Neural crest cell (in vitro differentiated cells): ENCODE measurements at places on chromosomes 7 and 10. TPM values are rescaled to one million over a fixed set of nuclear protein-coding genes. Genes with fewer than 3 reads are reported as not detected.

RARRES2 gene
- 24.4 and 26.3 TPM in 2 replicates for total RNA-seq

DNA sequence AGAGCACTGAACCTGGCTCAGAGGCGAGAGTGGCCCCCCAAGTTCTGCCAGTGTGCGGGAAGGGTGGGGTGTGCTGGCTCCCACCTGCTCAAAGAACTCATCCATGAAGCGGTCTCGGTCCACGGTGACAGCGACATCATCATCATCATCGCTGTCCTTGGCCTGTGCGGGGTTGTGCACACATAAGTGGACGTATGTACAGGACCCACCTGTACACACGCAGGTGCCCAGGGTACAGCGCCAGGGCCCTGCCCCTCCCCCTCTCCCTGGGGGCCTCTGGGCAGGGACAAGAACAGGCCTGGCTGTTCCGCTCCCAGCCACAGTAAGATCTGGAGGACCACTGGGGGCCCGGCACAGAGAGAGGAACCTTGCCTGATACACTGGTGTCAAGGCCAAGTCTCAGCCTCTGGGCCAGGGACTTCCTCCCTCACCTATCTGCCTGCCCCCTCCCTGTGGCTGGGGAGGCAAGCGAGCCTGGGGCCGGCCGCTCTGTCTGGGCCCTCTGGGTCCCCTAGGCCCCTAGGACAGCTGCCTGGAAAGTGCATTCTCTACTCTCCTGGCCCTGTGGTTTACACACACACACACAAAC lies 10.4 kb downstream of the STX1A start:
- no peak for DNase-seq

- no peak for DNase-seq
Observed at GRCh38 chr7:139038691-139039090, 2.8 kb upstream of the ZC3HAV1L start.

ADAM8 gene
- total RNA-seq: 3.6 and 4.5 TPM in 2 replicates

GRCh38 chr7:47100817-47101435 lies 481.0 kb downstream of the TNS3 start:
- peak; percentile 47 for DNase-seq

GRCh38 chr10:123355748-123356481 lies 201.7 kb downstream of the BUB3 start:
- DNase-seq: no peak

CRHR2 gene
- total RNA-seq: 0.18 TPM in 1 of 2 replicates, not detected in the other

DDC gene
- total RNA-seq: 0.57 and 1.0 TPM in 2 replicates

GSTO1 gene
- 85.9 and 86.8 TPM in 2 replicates for total RNA-seq

RBP3 gene
- total RNA-seq: not detected in 2 replicates

DNA sequence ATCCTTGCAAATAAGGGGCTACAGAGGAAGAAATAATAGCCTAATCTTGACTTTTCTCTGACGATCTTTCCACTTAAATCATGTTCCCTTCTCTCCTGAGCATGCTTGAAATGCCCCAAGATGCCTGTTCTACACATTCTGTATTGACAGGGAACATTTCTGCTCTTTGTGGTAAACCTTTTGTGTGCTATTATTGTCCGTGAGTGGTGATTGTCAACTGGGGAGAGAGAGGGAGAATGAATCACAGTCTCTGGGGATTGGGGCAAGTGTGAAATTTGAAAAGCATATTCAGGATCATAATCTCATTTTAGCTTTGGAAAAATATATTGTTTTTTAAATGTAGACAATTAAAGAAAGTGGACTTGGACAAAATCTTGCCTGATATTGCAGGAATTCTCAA lies 20.6 kb downstream of the UBTD1 start:
- DNase-seq: no peak

DNA sequence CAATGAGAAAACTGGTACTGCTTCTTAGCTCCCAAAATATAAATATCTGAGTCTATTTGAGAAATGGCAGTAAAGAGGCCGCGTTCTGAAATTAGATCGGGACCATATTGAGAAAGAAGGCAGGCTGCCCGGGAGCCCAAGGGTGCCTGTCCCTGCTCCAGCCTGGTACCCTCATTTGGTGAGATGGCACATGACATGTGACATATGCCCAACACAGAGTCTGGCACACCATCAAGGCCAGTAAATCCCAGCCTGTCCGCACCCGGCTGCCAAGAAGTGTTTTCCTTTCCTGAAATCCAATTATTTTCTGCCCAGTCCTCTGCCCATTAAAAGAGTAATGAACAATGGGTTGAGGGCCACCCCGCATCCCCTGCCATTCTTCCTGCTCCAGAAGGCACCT lies 66.4 kb downstream of the CDH23 start:
- no peak for DNase-seq

GRCh38 chr7:23117841-23118240 lies 12.3 kb downstream of the KLHL7 start:
- no peak for DNase-seq

UPK3BL2 gene
- 6.7 and 8.6 TPM in 2 replicates for total RNA-seq

DNA sequence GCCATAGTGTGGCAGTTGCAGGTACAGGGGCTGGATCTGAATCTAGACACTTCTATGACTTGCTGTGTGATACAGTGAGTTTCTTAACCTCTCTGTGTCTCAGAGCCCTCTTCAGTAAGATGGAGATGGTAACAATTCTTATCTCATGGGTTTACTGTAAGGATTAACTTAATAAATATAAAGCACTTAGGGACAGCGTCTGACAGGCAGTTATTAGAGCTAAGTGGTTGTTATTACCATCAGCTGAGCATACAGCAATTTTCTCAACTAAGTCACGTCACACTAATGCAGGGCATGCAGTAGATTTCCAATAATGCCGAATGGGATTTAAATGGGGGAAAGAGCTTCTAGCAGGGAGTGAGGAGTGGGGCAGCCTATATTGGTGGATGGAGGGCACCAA lies 162.6 kb downstream of the SH2D4B start:
- DNase-seq: no peak

VPS37D gene
- total RNA-seq: 10.0 and 10.1 TPM in 2 replicates

DNA sequence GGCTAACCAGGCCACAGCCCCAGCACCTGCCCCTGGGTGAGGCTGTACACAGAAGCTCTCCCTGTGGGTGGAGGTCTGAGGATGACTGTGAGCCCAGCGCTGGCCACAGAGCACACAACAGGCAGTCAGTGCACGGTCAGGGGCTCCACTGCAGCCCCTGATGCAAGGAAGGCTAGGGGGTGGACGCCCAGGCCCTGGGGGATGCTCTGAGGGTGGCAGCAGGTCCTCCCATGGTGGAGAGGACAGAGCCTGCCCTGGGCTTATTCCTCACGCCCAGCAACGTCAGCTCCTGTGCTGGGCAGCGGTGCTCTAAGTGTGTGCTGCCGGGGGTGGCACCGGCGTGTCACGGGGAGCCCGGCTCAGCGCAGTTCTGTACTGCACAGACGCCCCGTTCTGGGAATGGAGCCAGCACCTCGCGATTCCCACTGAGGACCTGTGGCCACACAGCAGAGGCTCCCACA lies 223.2 kb downstream of the MAD1L1 start:
- no peak for DNase-seq

GRCh38 chr10:5945561-5946418 lies 31.6 kb downstream of the IL15RA start:
- DNase-seq: no peak

DNA sequence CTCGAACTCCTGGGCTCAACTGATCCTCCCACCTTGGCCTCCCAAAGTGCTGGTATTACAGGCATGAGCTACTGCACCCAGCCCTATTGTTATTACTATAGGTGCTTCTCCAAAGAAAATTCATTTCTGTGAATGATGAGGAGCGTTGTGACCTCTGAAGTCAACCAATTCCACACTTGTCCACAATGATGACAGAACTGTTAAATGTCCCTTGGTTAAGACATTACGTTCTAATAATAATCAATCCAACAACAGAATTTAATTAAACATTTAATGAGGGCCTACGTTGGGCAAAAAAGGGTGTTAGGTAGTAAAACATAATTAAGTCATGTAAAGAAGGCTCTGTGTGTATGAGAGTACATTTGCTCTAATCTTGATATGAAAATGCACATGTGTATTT lies 18.2 kb downstream of the POLR3A start:
- no peak for DNase-seq

DNA sequence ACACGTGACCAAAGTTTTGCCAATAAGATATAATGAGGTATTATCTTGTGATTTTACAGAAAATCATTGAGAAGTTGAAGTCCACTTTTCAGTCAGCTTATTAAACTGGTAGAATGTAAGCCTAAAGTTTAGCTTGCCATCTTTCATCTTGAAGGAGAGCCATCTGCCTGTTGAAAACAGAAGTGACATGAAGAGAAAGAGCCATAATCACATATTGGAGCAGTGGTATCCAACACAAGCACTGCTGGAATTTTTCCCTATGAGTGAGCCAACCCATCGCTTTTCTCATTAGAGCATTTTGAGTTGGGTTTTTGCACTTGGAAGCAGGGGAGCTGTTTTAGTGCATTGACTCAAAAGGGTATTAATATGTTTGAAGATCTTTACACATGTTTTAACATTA lies 117.6 kb upstream of the FERD3L start:
- no peak for DNase-seq

GRCh38 chr7:151798851-151799448 lies 78.0 kb downstream of the PRKAG2 start:
- DNase-seq: no peak

BICC1 gene
- total RNA-seq: 2.4 and 2.5 TPM in 2 replicates

SPRN gene
- 0.37 and 0.48 TPM in 2 replicates for total RNA-seq

GRCh38 chr7:129778770-129779601 lies 167.5 kb downstream of the NRF1 start:
- DNase-seq: no peak

ATRNL1 gene
- 44.1 and 46.9 TPM in 2 replicates for total RNA-seq

PCLO gene
- total RNA-seq: 3.5 TPM in 2 replicates

- DNase-seq: no peak
Observed at GRCh38 chr7:53358269-53358668, 322.8 kb downstream of the POM121L12 start.

GIMAP1 gene
- total RNA-seq: not detected in 2 replicates

GRCh38 chr7:106375499-106375898 lies 90.7 kb upstream of the NAMPT start:
- no peak for DNase-seq

GRCh38 chr10:100289641-100290040 lies 3.2 kb upstream of the BLOC1S2 start:
- no peak for DNase-seq

DNA sequence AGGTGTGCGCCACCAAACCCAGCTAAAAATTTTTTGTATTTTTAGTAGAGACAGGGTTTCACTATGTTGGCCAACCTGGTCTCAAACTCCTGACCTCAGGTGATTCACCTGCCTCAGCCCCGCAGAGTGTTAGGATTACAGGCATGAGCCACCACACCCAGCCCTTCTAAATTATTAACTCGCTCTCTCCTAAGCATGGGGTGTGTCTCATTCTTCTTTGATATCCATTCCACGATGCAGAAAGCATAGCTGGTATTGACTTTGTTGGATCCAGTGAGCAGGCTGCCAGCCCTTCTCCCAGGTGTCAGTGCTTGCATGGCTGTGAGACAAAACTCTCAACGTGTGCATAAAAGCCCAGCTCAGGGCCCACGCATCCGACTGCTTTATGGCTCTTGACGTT lies 254.1 kb upstream of the PFKP start:
- DNase-seq: no peak

DNA sequence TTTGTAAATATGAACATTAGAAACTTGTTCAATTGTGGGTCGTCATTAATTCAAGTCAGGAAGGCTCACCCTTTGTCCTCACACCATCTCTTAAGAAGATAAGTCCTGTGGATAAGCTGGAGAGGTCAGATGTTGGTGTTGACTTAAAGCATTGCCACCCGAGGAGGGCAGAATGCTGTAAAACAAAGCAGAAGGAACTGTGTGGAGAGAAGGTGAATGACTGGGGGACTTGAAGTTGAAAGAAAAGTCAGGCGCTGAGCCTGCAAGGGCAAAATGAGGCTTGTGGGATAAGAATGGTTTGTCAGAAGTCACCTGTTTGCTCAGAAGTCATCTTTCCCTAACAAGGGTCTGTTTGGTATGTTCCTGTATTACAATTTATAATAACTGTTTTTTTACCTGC lies 9.1 kb downstream of the RPA3 start:
- no peak for DNase-seq

- no peak for DNase-seq
Observed at GRCh38 chr10:56104923-56105322, 256.1 kb downstream of the ZWINT start.

CRTAC1 gene
- total RNA-seq: 0.82 and 1.1 TPM in 2 replicates

SEMA3E gene
- 0.09 and 0.41 TPM in 2 replicates for total RNA-seq

DNA sequence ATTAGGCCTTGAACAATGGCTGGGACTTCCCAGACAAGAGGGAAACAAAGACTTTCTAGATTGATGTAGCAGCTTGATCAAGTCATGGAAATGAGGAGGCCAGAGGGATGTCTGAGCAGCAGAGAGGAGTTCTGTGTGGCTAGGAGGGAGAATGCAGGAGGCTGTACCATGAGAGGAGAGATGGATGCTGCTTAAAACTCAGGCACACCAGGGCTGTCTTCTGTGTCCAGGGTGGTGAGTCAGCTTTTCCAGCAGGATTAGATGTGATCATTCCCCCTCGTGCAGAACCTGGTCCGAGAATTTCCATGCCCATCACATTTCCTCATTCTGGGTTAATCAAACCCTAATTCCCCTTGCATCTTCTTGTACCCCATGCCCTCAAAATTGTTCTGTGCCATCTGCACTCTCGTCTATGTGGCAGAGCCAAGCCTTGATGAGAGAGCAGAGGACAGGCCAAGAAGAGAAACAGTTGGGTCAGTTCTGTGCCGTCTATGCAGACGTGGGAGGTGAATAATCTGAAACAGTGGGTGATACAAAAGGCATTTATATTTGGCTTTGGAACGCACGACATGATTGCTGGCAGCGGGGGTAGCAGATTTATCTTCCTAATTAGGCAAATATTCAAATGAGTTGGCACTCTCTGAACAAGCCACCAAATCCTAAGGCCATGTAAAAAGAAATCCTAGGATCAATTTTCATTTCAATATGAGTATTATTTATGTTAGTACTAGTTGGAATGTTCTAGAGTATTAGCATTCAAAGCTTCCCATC lies 160.7 kb downstream of the TMEM178B start:
- no peak for DNase-seq

GRCh38 chr10:79483299-79483698 lies 29.0 kb upstream of the EIF5AL1 start:
- DNase-seq: no peak

DNA sequence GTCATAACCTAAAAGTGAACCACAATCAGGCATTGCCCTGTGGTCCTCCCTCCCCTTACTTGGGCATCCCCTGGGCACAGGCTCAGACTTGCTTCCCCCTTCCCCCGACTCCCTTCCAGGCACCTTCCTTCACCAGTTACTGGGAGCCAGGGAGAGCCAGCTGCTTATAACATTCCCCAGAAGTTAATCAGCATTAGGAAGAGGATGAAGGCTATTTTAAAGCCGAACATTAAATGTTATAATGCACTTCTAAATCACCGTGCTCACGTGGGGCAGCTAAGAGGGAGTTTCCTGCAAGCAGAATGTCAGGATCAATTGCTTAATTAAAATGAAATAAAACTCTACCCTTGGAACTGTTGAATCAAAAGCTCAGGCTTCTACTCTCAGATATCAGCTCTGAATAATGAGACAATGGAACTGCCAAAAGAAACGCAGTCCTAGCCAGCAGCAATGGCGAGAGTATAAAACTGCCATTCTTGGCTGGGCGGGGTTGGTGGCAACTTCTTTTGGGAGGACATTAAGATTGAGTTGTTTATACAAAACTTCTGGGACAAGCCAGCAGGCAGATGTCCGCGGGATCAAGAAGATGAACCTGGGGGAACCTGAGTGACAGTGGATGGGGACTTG lies 169.5 kb downstream of the FANK1 start:
- DNase-seq: no peak
